ENCODE measurements at places on chromosomes 6 and 20. TPM values are rescaled to one million over a fixed set of nuclear protein-coding genes. Genes with fewer than 3 reads are reported as not detected.

SYTL3 gene
- 1.5 TPM for total RNA-seq

PHF3 gene
- total RNA-seq = 10.6 TPM

BPIFB2 gene
- total RNA-seq = not detected

SLC25A27 gene
- 0.83 TPM for total RNA-seq

PPP1R3G gene
- 2.0 TPM for total RNA-seq

KCNK16 gene
- not detected for total RNA-seq

MTRF1L gene
- 16.6 TPM for total RNA-seq

TFAP2D gene
- total RNA-seq = not detected

LATS1 gene
- 5.8 TPM for total RNA-seq

BHLHE23 gene
- not detected for total RNA-seq

RNF146 gene
- total RNA-seq = 10.4 TPM

FAM217A gene
- not detected for total RNA-seq

DDO gene
- total RNA-seq = 0.16 TPM

TMEM200A gene
- total RNA-seq = not detected

BNIP5 gene
- total RNA-seq = not detected

VPS16 gene
- total RNA-seq = 34.1 TPM

CDSN gene
- 0.05 TPM for total RNA-seq

F13A1 gene
- not detected for total RNA-seq

CST2 gene
- 0.27 TPM for total RNA-seq

LZTS3 gene
- total RNA-seq = 5.3 TPM

CYP24A1 gene
- total RNA-seq = 140 TPM

ZNF318 gene
- total RNA-seq = 5.1 TPM

ELOVL4 gene
- 1.6 TPM for total RNA-seq
